ENCODE measurements at places on chromosomes 16 and 17. TPM values are rescaled to one million over a fixed set of nuclear protein-coding genes. Genes with fewer than 3 reads are reported as not detected.

DNA sequence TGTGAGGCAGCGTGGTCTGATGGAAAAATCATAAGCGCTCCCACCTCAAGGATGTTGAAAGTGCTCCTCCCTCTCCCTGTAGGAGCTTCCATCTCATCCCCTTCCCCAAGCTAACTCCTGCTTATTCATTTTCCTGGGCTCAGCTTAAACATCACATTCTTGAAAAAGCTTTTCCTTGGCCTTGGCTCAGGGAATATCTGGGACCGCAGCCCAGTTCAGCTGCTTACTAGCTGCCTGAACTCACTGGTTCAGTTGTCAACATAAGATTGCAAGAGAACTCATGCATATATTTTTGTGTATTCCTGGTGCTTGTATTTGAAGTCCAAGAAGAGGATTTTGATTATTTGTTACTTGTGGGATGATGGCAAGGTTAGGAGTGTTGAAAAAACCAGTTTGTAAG, 91.5 kb downstream of the UTP18 start:
- DNase-seq: no peak

GRCh38 chr17:42518755-42519545, 17.1 kb upstream of the NAGLU start:
- peak; percentile 91 for DNase-seq

DNA sequence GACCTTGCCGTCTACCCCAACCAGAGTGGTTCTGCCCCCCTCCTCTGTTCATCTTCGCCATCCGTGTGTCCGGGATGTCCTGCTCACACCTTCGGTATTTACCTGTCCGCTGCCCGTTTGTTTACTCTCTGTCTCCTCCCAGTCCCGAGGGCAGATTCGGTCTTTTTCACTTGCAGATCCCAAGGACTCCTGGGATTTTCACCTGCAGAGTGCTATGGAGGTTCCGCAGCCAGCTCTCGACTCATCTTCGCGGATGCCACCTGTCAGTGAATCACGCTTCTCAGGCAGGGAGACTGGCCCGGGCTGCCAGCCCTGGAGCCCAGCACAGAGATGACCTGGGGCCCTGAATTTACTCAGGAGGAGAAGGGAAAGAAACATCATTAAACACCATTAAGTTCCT, 8.1 kb downstream of the CRISPLD2 start:
- no peak for DNase-seq

DNA sequence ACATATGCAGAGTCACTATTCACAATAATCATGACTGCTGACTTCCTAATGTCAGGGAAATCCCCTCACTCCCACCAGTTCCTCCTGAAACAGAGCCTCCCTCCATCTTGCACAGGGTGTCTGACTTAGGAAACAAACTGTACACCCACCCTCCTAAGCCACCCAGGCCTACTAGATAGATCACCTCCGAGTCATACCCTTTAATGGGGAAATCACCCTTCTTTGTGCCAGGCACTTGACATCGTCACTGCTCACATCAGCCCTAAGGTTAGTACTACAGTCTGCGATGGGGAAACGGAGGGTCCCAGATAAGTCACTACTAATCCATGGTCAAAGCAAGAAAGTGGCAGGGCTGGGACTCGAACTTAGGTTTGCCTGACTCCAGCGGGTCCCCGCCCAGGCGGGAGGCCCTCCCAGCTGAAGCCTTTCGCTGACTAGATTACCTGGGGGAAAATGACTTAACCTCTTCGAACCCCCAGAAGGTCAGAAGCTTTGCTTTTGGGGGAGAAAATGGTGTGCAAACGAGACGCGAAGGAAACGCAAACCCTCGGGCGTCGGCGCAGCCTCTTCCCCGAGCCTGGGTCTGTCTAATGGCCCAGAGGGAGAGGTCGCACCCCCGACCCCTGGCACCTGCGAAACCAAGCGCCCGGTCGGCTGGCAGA, 3.4 kb upstream of the MLLT6 start:
- peak; percentile 59 for DNase-seq

Gene MYOCD
- total RNA-seq: 15.9 TPM

DNA sequence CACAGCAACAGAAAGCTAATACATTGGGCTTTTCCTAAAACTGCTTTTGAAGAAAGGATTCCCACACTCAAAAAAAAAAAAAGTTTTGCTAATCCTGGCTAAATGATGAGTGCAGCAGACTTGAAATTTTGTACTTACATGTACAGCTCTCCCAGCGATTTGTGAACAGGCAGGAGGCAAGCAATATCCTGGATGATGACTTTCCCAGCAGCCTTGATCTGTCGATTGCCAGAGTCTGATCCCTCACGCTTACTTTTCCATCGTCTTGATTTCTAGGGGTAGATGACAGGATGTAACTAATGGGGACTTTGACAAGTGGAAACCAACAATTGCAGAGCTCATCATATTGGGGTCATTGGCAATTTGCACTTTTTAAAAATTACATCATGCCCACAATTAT, 91.4 kb downstream of the WDR59 start:
- no peak for DNase-seq

DNA sequence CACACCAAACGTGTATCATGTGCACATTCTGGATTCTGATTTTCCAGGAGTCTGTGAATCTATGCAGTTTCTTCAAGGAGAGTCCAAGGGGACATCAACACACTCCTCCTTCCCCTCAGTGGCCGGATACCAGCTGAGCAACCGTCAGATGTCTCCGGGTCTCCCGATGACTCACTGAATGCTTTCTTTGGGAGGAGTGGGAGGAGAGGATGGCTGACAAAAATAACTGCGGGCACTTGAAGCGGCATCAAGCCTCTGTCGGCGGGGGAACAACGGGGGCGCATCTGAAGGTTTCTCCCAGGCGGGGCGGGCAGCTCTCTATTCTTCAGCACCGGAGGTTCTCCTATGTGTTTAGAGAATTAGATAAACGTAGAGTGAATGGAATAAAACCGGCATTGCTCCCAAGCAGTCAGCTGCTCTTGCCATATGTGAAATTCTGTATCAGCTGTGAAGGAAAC, 24.6 kb upstream of the LRRC75A start:
- DNase-seq: no peak

Gene CTRL
- 1.6 TPM for total RNA-seq

- peak; percentile 26 for DNase-seq
Measured at GRCh38 chr16:12057266-12057665, 80.7 kb downstream of the SNX29 start.

GRCh38 chr16:10868596-10869469, 8.2 kb upstream of the CIITA start:
- peak; percentile 46 for DNase-seq

- no peak for DNase-seq
Measured at GRCh38 chr16:2739625-2740430, 12.6 kb upstream of the SRRM2 start.

DNA sequence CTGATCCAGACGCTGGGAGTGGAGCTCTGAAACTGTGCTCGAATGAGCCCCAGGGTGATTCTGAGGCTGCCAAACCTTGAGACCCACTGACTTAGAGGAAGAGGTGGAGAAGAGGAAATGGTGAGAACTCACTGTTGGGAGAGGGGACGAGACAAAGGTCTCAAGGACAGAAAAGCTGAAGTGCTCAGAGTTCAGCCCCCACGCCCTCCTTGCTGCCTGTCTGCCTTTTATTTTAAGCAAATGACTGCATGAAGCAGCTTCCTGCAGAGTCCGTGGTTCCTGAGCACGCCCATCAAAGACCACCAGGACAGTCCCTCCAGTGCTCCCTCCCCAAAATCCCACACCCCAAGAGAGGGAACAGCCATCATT, 20.4 kb downstream of the COTL1 start:
- DNase-seq: no peak

GRCh38 chr16:25031441-25032307, 16.5 kb upstream of the ARHGAP17 start:
- DNase-seq: peak; percentile 91

Gene NPW
- total RNA-seq: not detected

DNA sequence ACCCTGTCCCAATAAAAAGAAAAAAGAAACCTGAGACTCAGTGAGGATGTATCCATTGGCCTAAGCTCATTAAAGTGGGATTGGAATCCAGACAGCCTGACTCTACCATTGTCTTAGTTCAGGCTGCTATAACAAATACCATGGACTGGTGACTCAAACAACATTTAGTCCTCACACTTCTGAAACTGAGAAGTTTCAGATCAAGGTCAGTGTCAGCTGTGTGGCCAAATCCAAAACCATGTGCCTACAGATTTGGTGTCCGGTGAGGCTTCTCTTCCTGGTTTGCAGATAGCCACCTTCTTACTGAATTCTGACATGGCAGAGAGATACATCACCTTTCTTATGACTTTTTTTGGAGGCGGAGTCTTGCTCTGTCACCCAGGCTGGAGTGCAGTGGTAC, 53.3 kb upstream of the KDM8 start:
- no peak for DNase-seq

GRCh38 chr17:67718325-67718941, 697 bp downstream of the NOL11 start:
- peak; percentile 15 for DNase-seq

DNA sequence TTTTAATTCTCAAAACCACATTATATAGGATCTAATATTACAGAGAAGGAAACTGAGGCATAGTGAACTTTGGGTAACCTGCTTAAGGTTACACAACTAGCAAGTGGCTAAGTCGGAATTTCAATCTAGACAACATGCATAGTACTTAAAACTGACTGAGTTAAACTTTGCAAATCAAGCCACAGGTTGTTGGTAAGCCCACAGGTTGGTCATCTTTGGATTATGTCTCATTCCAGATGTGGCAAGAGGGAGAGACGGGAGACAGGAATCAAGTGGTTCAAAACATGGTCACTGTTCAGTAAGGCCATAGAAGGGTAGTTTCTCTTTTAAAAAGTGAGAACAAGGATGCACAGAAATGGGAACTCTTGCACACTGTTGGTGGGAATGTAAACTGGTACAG, 57.1 kb downstream of the MYO1D start:
- DNase-seq: no peak

DNA sequence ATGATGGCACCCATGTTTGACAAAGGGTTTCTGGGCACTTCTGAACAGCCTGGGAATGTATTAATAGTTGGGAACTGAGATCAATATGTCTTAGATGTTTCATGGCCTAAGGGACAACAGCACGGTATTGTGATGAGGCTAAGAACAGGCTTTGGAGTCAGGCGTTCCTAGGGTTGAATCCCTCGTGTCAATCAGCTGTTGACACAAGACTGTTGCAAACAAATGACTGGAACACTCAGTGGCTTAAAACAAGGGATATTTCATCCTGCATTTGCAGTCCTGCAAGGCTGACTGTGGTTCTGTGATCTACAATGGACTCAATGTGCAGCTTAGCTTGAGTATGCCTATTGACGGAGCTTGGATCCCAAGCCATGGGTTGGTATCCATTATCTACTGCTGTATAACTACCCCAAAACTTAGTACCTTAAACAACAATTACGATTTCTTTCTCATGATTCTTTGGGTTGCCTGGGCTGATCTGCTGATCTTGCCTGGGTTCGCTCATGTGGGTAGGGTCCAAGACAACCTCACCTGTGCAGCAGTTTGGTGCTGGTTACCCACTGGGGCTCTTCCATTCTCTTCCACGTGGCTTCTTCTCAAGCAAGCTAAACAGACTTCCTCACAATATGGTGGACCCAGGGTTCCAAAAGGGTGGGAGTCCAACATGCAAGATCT, 472.4 kb downstream of the SLC39A11 start:
- DNase-seq: no peak

Gene GRAP
- total RNA-seq: 1.6 TPM

DNA sequence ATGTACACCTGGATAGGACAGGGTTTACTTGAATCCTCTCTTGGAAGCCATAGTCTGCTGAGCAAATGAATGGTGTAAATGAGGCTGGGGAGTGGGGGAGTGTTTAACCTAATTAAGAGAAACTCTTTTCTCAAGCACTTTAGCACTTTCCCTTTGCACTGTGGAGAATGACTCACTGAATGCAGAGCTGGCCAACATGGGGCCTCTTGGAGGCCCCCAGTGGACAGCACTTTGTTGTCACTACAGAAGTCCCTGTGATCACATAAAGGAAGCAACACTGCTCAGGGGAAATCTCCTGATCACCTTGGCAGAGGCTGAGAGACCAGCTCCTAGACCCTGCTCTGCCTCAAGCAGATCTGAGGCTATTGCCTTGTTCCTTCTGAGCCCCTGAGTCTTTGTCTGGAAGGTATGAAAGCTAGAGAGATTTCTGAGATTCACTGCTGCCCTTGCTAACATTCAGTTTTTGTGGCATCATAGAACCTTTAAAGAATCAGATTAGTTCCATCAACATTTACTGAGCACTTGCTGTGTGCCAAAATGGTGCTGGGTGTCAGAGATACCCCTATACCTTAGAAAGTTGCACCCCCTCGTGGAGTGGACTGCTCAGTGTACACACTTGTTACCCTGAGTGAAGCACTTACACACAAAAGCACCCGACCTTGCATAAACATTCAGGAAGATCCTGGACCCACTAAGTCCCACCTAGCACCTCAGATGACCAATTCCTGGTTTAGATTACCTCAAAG, 230.1 kb upstream of the CCL2 start:
- peak; percentile 23 for DNase-seq

Gene AXIN2
- total RNA-seq: 28.1 TPM

DNA sequence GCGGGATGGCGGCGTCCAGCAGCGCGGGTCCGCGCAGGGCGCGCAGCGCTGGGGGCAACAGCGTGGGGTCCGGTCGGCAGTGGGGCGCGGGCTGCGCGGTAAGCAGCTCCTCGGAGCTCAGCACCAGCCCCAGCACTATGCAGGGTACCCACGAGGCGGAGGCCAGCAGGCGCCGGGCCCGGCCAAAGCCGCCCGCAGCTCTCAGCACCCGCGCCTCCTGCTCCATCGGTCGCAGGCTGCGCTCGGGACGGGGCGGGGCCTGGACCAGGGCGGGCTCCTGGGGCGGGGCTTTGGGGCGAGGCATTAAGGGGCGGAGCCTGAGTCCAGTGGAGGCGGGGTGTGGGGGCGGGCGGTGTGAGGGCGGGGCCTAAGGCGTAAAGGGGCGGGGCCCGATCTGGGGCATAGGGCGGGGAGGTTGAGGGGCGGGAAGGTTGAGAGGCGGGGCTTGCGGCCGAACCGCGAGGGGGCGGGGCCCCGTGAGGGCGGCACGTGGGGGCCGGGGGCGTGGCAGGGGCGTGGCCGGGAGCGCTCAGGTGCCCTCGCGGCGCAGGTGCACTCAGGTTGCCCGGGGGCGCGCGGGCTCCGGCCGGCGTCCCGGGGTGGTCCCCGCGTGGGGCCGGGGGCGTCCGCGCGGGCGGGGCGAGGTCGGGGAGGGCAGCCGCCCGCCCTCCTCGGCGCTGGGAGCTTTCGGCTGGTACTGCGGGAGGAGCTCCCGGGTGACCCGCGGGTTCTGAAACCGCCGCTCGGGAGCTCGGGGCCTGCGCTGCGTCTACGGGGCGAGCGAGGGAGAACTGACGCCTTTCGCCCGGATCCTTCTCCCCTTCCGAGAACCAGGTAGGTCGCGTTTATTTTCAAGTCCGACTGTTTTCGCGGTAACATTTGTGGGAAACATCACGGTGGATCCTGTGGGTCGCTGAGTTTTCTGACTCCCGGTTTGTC, 1.4 kb upstream of the SLC22A31 start:
- peak; percentile 91 for DNase-seq

GRCh38 chr16:30358990-30359870, 4.1 kb upstream of the CD2BP2 start:
- no peak for DNase-seq

Gene NDEL1
- total RNA-seq: 76.7 TPM

Gene KRT20
- total RNA-seq: 743 TPM

GRCh38 chr17:2034806-2035540, 5.0 kb downstream of the DPH1 start:
- no peak for DNase-seq

Gene MT1H
- 526 TPM for total RNA-seq
